ENCODE measurements at places on chromosomes 16 and 17.

GRCh38 chr17:32689348-32689747 is 187.6 kb downstream of the MYO1D start:
- DNase-seq = no peak

- no peak for DNase-seq
Measured at GRCh38 chr17:48131216-48131824, 23.8 kb downstream of the SNX11 start.

GRCh38 chr16:16084874-16085273 is 135.5 kb downstream of the ABCC1 start:
- no peak for DNase-seq

- DNase-seq = no peak
Measured at GRCh38 chr17:45222996-45223538, 1.4 kb downstream of the FMNL1 start.

DNA sequence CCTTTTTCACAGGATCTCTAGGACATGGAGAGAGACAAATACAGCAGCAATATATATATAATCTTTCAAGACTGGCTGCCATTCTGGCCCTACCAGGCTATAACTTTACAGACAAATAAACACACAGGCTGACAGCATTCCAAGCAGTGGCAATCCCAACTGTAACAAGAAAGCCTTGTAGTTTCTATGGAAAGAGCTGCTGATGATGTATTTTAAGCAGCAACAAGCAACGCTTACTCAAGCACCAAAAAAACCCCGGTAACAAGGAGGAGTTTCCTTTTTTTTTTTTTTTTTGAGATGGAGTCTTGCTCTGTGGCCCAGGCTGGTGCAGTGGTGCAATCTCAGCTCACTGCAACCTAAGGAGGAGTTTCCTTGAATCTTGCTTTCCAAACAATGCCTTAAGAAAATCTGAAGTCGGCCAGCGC is 23.2 kb downstream of the LSM12 start:
- DNase-seq = no peak

GRCh38 chr17:56310782-56311181 is 157.5 kb downstream of the ANKFN1 start:
- no peak for DNase-seq

GRCh38 chr16:23152386-23153178 is 3.3 kb upstream of the USP31 start:
- no peak for DNase-seq

DNA sequence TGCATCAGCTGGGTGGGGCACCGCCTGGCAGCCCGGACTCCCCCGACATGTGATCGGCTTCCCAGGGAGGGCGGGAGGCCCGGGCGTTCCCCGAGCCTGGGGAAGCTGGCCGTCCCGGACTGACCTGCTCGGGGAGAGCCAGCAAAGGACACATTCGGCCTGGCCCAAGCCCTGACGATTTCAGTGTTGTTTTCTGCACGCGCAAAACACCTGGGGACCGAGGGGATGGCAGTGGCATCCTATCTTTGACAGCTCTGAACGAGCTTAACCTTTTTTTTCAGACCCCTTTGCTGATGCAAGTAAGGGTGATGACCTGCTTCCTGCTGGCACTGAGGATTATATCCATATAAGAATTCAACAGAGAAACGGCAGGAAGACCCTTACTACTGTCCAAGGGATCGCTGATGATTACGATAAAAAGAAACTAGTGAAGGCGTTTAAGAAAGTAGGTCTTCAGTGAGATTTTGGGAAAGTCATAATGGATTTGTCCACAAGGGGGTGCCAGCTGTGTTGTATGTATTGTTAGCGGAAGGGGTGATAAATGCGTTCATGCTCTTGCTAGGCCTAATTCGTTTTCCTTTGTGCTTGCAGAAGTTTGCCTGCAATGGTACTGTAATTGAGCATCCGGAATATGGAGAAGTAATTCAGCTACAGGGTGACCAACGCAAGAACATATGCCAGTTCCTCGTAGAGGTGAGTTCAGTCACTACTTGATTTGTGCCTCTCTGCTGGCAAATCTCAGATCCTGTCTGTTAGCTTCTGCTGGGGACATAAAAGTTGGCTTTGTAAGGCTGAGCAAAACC is 1.0 kb downstream of the EIF1 start:
- DNase-seq = no peak

DNA sequence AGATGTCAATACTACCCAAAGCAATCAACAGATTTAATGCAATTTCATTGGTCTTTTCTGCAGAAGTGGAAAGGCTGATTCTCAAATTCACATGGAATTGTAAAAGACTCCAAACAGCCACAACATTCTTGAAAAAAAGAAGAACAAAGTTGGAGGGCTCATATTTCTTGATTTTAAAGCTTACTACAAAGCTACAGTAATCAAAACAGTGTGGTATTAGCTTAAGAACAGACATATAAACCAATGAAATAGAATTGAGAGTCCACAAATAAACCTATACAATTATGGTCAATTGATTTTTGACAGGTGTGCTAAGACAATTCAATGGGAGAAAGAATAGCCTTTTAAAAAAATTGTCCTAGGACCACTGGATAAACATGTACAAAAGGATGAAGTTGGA is 14.4 kb upstream of the ABCC1 start:
- DNase-seq = no peak

DNA sequence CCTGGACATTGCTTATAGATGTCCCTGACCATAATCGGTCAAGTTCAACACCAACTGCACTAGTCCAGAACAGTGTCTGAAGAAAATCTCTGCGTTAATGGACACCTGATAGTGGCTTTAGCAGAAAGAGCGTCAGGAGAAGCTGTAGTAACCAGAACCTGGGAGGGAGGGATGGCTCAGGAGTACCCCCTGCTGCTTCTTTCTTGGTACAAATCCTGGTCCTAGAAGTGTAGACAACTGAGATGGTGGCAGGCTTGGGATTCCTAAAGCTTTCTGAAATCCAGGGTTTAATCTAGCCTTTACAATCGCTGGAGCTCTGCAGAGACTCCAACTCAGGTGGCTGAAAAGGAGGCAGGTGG is 5.4 kb downstream of the MAP3K14 start:
- DNase-seq = no peak

- DNase-seq = no peak
Measured at GRCh38 chr17:57559226-57559625, 185.9 kb downstream of the CCDC182 start.

- DNase-seq = no peak
Measured at GRCh38 chr16:86252596-86252995, 257.7 kb upstream of the FOXF1 start.

Measured in epithelial cell of proximal tubule (primary cell).